Uterus (tissue), 4 donors: ENCODE measurements at places on chromosomes 1 and 21. TPM values are rescaled to one million over a fixed set of nuclear protein-coding genes. Genes with fewer than 3 reads are reported as not detected.

DNA sequence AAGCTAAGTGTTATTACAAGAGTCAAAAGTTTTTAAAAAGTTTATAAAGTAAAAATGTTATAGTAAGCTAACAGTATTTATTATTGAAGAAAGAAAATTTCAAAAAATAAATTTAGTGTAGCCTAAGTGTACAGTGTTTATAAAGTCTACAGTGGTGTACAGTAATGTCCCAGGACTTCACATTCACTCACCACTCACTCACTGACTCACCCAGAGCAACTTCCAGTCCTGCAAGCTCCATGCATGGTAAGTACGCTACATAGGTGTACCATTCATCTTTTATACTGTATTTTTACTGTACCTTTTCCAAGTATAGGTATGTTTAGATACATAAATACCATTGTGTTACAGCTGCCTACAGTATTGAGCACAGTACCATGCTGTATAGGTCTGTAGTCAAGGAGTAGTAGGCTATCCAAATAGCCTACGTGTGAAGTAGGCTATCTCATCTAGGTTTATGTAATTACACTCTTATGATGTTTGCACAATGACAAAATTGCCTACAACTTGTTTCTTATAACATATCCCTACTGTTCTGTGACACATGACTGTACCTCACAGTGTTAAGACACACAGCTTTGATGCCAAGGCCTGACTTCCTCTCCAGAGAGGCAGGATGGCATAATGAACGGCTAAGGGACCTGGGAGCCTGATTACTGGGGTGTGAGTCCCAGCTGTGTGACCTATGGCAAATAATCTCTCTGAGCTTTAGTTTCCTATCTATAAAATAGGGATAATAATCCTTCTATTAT lies 12.7 kb downstream of the DHCR24 start:
- no peak for DNase-seq

- no peak for DNase-seq
Observed at GRCh38 chr1:212651521-212651920, 43.0 kb downstream of the ATF3 start.

DNA sequence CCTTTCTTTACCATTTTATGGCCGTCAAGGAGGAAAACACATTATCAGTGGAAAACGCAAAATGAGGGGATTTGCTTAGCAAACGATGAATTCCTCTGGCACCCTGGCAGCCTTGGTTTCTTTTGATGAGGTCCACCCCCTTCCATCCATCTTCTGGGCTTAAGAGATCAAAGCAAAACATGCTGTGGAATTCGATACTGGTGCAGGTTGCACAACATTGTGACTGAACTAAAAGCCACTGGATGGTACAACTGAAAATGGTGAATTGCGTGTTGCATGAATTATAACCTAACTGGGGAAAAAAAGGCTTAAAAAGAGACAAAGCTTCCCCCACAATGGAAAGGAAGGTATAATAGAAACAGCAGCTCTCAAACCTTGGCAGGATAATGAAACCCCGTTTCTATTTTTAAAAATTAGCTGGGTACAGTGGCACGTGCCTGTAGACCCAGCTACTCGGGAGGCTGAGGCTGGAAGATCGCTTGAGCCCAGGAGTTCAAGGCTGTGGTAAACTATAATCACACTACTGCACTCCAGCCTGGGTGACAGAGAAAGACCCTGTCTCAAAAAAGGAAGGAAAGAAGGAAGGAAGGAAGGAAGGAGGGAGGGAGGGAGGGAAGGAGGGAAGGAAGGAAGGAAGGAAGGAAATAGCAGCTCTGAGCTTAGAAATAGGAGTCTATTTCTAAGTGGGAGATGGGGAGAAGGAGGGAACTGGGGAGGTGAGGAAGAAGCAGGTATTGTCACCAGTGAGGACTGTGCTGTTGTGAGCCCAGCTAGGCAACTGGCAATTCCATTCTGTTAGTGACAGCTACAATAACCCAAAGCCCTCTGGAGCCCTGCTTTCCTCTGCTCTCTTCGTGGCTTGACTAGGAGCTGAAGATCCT lies 29.0 kb upstream of the LGALS8 start:
- no peak for DNase-seq

GRCh38 chr1:38092256-38092655 lies 45.7 kb upstream of the POU3F1 start:
- DNase-seq: no peak

GRCh38 chr1:28971980-28972771 lies 57.8 kb downstream of the EPB41 start:
- DNase-seq: peak; percentile 66

DNA sequence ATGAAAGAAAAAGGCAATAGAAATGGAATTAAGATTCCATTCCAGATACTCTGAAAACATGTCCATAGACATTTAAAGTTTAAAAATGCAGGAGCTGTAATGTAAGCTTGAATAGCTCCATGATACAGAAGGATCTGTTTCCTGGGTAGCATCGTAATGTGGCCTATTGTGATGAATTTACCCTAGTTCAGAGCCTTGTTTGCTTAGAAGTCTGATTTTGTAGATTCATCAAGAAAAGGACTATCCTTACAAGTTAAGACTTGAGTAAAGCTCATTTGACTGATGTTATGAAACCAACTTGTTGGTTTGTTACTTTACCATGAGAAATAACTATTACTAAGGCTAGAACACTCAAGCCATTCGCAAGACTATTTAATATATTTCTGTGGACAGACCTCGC lies 55.5 kb downstream of the KIF1B start:
- DNase-seq: no peak

LCE3D gene
- total RNA-seq: not detected

CASQ1 gene
- total RNA-seq: 0.34 TPM

DNA sequence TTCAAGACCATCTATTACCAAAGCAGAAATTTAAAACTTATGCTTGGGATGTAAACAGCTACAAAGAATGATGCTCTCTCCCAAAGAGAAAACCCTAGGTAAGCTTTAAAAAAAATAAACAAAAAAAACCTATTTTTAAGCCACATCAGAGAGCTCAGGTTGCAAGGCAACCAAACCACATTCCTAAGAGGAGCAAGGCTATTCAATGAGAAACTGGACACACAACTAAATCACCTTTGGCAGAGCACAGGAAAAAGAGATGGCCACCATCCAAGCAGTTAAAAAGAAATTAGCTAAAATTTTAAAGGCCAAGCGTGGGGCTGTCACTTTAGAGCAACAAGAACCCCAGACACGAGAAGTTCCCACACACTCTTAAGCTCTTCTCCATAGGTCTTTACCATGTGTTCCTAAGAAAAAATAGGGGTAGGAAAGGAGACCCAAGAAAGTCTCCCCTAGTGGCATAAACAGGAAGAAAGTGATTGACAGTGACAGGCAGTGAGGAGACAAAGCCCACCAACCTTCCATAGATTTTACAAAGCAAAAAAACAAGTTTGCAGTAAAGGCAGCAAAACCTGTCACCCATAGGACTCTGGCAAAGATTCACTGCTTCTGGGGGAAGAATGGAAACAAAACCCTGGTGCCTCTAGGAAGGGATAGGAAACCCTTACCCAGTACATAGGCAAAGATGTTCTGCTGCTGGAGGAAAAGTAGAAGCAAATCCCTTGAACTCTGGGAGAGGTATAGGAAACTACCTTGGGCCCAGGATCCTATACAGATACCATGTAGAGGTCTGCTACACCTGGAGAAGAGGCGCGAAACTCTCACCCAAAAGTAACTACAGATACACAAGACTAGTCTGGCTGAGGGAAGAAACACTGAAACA lies 68.5 kb downstream of the FOXJ3 start:
- DNase-seq: no peak

FCGR2B gene
- total RNA-seq: 2.6 TPM

NPPA gene
- total RNA-seq: not detected

SLC30A10 gene
- not detected for total RNA-seq

PIGP gene
- total RNA-seq: 10.9 TPM

DNA sequence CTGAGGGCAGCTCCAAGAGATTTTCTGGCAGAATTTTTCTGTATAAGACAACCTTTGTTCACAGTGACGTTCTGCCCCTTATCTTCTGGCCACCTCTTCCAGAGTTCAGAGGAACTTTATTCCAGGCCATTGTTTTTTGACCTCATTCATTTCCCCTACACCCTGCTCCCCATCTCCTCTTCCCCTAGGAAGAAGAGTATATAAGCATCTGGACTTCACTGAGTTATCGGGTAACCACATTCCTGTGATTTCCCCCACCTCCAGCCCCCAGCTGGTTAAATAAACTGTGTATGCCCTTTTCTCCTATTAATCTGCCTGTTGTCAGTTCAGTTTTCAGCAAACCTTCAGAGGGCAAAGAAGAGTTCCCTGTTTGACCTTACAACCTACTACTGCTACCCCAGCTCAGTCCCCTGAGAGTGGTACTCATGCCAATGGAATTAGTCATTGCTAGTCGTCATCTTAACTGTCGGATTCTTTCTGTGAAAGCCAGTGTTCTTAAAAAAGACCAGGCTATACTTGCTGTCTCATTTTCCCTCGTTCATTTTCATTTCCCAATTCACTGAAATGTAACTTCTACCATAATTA lies 14.3 kb upstream of the ALG14 start:
- peak; percentile 36 for DNase-seq

DNA sequence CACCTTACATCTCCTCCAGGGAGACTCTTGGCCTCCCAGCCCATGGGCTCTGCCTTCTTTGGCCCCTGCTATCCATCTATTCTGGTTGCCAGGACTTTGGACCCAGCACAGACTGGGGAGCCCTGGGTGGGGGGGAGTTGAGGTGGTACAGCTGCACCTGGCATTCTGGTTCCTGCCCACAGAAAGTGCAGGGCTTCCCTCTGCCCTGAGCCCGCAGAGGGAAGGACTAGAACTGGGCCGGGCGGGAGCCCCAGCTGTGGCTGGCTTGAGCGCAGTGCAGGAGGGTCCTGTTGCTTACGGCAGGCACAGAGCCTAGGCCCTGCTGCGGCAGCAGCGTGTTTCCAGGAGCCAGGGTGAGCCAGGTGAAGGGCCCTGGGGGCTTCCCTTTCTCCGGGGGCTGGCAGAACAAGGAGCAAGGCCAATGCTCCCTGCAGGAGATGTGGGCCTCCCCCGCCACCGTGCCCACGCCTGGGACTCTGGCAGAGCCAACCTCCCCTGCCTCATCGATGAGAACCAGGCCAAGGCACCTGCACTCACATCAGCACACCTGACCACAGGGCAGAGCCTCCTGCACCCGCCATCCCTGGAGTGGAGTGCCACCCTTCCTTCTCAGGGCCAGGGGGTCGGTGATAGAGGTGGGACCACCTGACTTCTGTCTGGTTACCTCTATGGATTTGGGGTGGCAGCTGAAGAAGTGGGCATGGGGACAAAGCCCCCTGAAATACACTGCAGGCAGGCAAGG lies 16.1 kb downstream of the PARS2 start:
- no peak for DNase-seq

JAM2 gene
- total RNA-seq: 27.6 TPM

KIF26B gene
- total RNA-seq: 1.3 TPM

- no peak for DNase-seq
Observed at GRCh38 chr21:22725436-22725835, 1727.2 kb downstream of the NCAM2 start.

GJA4 gene
- 26.5 TPM for total RNA-seq

CNR2 gene
- total RNA-seq: not detected

CD34 gene
- total RNA-seq: 135 TPM

CORT gene
- not detected for total RNA-seq

DNA sequence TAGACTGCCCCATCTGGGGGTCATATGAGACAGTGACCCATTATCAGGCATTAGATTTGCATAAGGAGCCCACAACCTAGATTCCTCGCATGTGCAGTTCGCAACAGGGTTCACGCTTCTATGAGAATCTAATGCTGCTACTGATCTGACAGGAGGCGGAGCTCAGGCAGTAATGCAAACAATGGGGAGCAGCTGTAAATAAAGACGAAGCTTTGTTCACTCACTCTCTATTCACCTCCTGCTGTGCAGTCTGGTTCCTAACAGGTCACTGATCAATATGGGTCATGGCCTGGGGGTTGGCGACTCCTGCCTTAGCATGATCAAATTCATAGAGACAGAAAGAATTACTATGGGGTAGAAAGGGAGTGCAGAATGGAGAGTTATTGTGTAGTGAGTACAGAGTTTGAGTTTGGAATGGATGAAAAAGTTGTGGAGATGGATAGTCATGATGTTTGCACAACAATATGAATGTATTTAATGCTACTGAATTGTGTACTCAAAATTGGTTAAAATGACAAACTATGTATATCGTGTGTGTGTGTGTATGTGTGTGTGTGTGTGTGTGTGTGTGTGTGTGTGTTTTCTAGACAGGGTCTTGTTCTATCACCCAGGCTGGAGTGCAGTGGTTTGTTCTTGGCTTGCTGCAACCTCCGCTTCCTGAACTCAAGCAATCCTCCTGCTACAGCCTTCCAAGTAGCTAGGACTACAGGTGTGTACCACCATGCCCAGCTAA lies 42.2 kb downstream of the BTF3L4 start:
- no peak for DNase-seq

DNA sequence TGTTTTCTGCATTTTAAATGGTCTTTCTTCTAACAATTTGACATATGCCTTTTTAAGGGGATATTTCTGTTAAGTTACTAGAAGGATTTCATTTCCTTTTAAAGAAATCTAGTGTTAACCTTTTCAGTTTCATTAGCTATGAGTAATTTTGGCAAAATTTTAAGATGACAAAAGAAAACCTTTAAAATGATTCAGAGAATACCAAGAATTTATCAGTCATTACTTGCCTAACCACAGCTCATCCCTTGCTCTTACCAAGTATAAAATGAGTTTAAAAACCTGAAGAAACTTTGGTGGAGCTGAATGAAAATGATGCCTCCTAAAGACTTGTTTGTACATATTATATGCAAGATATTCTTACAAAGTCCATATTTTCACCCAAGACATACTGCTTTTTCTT lies 101.7 kb downstream of the NEK7 start:
- DNase-seq: no peak

DNA sequence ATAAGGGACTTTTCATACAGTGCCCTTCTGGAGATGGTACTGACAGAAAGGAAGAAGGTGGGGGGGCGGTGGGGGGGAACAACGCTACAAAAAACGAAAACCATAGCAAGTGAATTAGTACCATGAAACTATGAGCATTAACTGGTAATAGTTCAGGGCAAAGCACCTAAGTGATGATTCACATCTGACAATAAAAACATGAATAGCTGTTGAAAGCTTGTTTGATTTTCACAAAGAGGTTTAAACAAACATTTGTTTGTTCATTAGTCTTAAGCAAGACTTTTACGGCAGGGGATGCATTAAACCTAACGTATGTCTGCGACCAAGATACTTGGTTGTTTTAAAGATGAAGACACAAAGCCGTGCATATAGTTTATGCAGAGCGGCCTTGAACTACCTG lies 177.5 kb downstream of the LMO4 start:
- DNase-seq: no peak

- no peak for DNase-seq
Observed at GRCh38 chr1:10586125-10586524, 111.4 kb downstream of the PEX14 start.

DNA sequence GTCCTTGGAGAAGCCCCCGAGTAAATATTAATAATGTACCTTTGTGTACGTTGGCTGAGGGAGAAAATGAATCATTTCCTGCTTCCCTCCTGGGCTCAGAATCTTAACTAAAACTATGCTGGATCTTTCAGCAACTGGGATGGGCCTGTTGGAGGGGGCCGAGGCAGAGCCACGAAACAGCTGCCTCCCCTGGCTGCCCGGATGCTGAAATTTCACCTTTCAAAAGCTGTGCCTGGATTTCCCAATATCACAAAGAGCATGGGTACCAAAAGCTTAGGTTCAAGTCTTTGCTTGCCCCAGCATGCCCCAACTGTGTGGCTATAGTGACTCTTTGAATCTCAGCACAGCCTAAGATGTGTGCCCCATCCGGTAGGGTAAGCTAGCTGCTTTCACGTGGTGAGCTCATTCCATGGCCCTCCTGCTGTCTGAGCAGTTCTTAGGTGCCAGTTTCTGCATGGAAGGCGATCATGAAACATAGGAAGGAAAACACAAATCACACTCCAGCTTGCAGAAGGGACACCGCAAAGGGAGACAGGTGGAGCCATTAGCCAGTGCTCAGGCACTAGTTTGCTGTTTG lies 473.5 kb downstream of the PTPRU start:
- DNase-seq: no peak
